NCI-H510A (cell line): ENCODE measurements at places on chromosomes 16 and 17.
A peak's percentile ranks its signal among the peaks of the same experiment; 100 is the strongest.

DNA sequence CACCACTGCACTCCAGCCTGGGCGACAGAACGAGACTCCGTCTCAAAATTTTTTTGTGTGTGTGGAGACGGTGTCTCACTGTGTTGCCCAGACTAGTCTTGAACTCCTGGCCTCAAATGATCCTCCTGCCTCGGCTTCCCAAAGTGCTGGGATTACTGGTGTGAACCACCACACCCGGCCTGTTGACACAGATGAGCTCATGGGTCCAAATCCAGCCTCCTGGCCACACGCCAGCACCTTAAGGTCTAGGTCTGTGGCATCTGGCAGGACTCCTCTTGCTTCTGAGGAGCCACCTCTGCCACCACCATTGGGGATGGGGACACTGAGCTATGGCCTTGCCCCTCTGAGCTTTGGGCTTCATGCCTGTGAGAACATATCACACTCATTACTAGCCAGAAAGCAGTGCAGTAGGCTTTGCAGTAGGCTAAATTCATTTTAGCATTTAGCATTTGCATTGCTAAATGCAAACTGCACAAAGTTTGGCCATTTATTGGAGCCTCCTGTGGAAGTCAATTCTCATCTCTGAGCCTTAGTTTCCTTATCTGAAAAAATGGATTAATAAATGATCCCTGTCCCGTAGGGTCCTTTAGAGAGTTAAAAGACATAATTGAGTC lies 5.5 kb upstream of the CDIPT start:
- DNase-seq: no peak

- DNase-seq: no peak
Measured at GRCh38 chr17:27264068-27264812, 29.7 kb upstream of the WSB1 start.

GRCh38 chr17:8630227-8630801 lies at the start of gene MYH10:
Gene MYH10 (minus strand): TSS chr17:8630725. CDS start chr17:8623246, 7,479 bp downstream.
- DNase-seq: no peak

DNA sequence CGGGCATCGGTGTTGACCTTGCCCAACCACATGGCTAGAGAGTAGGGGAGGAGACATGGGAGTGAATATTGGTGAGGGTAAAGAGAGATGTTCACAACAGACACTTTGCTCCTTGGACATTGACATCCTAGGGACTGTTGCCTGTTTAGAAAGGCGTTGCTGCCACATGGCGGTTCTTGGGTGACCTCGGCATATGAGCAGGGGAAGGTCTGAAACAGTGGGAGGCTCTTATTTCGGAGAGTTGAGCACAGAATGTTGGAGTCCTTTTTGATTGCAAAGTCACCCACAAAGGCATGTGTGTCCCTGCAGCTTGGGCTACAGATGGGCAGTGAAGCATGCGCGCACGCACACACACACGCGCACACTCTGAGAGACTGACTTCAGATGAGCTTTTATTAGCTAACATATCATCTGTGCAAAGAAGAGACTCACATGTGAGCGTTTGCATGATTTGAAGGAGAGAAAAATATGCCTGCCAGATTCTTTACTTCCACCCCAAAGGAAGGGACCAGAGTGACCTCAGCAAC lies 104.4 kb downstream of the SHISA9 start:
- DNase-seq: no peak

DNA sequence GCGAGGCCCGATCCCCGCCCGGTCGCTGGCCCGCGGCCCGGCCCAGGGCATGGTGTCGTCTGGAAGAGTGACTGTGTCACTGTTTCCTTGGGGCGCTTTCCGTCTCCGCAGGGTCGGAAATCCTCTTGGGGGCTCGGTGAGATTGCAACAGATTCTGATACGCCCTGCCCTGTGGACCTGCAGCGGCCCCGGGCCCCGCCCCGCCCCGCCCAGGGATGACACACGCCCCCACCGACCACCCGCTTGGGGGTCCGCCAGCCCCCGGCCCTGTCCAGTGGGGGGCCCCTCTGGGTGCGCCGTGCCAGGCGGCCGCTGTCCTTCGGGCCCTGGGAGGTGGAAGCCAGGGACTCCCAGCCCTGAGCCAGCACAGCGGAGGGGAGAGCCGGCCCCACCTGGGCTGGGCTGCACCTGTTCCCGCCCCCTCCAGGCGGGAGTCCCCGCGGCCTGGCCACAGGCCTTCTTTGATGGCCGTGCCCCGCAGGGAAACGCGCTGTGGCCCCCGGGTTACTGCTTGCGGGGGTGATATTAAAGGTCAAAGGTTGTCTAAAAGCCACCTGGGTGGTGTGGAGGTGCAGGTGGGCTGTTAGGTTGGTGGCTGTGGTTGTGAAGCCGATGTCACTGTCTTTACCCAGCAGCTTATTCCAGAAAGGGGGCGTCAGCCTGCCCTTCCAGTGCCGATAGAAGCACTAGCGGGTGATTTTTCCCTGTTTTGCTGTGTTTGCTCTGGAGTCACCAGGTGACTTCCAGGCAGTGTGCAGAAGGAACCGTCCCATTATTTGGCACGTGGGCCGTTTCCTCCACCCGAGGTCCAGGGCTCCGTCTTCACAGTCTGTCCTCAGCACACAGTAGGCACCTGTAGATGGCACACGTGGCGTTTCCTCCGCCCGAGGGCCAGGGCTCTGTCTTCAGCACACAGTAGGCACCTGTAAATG lies 752 bp downstream of the TBC1D24 start:
- no peak for DNase-seq

DNA sequence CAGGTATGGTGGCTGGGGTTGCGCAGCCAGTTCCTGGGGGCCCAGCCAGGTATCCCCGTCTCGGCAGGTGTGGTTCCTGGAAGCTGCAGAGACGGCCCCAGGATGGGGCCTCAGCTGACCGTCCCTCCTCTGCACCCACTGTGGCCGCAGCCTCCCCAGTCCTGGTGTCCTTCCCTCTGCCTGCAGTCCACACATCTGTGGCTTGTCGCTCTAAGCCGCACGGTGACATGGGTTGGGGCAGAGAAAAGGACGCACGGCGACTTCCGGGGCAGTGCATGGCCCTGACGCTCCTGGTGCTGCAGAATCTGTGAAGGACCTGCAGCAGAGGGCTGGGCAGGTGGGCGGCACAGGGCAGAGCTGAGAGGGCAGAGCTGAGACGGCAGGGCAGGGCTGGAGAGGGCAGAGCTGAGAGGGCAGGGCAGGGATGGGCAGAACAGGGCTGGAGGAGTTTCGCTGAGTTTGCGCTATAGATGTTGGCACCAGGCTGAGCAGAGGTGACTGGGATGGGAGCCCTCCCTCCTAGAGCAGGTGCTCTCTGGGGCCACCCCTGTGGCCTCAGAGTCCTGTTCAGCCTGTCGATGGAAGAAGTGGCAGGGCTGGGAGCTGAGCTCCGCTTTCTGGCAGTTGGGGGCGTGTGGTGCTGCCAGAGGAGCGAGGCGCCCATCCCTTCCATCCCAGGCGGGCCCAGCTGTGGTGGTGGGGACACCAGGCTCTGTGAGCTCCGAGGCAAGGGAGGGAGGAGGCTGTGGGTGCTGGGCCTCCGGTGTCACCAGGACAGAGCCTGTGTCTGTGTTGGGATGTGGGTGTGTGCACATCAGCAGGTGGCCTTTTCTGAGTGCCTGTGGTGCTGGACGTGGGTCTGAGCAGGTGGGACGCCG lies 23.0 kb downstream of the TSC2 start:
- peak; percentile 38 for DNase-seq

DNA sequence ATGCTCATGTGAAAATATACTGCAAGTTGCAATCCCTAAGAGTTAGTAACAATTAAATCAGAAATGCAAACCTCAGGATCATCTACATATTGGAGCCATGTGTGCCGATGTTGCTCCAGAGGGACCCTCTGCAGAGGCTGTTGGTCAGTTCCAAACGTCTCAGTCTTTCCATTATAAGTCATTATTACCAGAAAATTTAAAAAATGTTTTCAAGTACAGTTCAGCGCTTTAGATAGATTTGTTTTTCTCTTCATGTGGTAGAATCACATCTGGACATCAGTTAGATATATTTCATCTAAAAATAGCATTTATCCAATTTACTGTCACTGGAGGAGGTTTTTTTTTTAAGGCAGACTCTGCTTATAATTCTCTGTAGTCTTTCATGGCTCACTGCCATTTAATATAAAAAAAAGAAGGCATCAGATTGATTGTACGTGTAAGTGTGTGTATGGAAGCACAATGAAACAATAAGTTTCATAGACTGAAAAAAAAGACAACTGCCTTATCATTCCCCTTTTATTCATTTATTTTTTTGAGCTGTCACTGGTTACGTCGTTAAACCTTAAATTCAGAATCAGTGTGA lies 46.1 kb upstream of the MARCHF10 start:
- no peak for DNase-seq

GRCh38 chr17:82908543-82909160 lies 68.8 kb upstream of the ZNF750 start:
- DNase-seq: no peak

- no peak for DNase-seq
Measured at GRCh38 chr16:84599521-84600202, 18.2 kb downstream of the COTL1 start.

DNA sequence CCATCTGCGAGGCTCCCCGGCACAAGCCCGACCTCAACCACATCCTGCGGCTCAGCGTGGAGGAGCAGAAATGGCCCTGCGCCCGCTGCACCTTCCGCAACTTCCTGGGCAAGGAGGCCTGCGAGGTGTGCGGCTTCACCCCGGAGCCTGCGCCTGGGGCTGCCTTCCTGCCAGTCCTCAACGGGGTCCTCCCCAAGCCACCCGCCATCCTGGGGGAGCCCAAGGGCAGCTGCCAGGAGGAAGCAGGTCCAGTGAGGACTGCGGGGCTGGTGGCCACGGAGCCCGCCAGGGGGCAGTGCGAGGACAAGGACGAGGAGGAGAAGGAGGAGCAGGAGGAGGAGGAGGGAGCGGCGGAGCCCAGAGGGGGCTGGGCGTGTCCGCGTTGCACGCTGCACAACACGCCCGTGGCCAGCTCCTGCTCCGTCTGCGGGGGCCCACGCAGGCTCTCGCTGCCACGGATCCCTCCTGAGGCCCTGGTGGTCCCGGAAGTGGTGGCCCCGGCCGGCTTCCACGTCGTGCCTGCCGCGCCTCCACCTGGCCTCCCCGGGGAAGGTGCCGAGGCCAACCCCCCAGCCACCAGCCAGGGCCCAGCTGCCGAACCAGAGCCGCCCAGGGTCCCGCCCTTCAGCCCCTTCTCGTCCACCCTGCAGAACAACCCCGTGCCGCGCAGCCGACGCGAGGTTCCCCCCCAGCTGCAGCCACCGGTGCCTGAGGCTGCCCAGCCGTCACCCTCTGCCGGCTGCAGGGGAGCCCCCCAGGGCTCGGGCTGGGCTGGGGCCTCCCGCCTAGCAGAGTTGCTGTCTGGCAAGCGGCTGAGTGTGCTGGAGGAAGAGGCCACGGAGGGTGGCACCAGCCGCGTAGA lies 13.1 kb upstream of the PRR35 start:
- no peak for DNase-seq
